Activated CD8-positive, alpha-beta memory T cell treated with anti-CD3 and anti-CD28 coated beads, Interleukin-2, amount 10 ng/mL, durations not matched to agents 7 days and 5 days (primary cell): ENCODE measurements at places on chromosomes 16 and 17.
A peak's percentile ranks its signal among the peaks of the same experiment; 100 is the strongest.

DNA sequence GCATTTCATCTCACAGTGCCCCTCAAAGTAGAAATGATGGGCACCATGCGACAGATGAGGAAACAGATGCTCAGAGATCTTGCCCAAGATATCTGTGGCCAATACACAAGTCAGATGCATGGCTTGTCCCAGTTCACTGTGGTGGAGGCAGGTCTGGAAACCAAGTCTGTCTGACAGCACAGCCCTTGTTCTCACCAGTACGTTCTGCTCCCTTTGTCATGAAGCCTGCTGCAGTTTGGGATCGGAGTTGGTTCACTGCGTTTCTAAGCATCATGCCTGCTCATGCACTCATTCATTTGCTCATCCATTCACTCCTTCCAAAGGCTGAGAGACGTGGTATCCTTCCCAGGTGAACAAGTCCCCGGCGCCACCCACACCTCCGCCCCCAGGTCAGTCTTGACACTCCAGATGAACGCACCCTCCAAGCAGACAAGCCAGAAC, 27.2 kb upstream of the MEAK7 start:
- DNase-seq, result no peak

GRCh38 chr16:54938212-54939028, 7.8 kb downstream of the IRX5 start:
- DNase-seq, result no peak

DNA sequence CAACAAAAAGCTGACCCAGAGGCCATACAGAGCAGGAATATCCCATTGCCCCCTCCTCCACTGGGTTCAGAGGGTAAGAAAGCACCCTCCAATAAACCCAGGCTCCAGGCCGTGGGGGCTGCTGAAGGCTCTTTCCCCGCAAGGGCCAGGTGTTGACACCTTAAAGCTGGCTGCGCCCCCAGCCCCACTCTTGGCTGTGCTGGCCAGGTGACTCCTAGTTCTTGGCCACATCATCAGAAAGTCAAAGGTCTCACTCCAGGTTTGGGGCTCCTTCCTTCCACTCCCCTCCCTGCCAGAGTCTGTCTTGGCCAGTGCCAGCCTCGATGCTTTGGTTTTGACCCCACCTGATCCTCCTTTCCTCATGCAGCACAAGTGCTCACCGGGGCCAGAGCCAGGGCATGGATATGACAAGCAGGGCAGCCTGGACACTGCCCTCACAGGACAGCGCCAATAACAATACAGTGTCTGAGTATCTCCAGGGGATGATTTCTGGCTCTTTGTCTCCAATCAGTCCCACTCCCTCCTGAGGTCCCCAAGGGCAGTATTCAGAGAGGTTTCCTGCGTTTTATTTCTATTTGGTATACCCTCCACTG, 8.2 kb downstream of the SLC46A1 start:
- DNase-seq, result no peak

DNA sequence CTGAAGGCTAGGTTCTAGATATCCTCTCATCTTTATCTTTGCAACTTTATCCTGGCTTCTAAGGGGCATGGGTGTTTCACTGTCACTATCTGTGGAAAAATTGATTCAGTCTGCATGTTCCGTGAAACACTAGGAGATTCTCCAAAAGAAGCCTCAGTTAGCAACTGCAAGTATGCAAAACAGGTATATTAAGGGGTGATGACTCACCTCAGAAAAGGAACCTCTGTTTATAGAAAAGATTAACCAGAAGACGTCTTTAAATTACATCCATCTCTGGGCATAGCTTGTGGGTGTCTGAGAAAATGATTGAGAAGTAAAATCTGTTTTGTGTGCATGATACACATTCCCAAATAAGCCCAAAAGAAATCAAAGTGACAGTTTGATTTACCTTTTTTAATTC, 353.8 kb upstream of the HSBP1 start:
- DNase-seq, result no peak

- no peak for DNase-seq
Observed at GRCh38 chr17:49676276-49676868, 1.5 kb downstream of the SPOP start.

GRCh38 chr17:71941920-71942319, 178.9 kb upstream of the SOX9 start:
- no peak for DNase-seq

DNA sequence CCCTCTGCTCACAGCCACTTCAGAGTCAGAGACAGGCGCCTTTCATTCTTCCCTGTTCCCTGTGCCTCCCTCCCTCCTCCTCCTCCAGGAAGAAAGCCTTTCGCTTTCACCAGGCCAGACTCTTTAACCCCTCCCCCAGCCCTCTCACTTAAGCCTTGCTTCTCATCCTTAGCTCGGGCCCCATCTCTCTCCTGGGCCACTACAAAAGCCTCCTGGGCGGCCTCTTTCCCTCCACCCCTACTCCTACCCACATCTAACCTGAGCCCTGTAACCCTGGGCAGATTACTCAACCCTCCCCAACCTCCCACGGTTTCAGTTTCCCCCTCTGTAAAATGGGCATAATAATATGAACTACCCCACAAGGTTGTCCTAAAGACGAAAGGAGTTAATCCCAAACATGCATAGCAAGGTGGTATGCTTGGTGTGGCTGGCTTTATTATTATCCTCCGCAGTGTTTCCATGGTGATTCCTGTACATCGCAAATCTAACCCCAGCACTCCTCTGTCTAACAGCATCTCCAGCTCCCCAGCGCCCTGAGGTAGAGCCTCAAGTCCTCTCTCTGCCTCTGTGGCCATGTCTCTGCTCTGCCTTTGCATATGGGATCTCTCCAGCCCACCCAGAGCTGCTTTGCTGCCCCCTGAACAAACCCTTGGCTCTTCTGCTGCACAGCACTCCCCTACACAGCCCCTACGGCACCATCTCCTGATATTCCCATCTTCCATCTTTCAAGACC, 17.7 kb downstream of the PIMREG start:
- DNase-seq, result no peak

DNA sequence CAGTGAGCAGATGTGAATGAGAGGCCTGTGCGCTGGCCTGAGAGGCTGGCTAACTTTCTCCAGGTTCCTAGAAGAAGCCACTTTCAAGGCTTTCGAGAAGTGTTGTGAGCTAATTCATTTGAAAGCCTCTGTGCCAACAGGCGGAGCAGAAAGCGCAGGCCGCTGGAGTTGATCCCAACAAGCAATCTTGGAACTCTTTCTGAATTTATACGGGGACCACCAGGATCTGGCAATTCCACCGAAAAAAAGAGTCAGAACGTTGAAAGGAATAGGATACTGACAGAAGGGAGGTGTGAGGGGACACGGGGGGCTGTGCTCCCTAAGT, 71.3 kb upstream of the METRNL start:
- DNase-seq, result no peak

- DNase-seq, result no peak
Observed at GRCh38 chr16:49399594-49400364, 26.2 kb downstream of the C16orf78 start.

GRCh38 chr16:67542464-67542863, 13.8 kb downstream of the RIPOR1 start:
- DNase-seq, result peak; percentile 96

DNA sequence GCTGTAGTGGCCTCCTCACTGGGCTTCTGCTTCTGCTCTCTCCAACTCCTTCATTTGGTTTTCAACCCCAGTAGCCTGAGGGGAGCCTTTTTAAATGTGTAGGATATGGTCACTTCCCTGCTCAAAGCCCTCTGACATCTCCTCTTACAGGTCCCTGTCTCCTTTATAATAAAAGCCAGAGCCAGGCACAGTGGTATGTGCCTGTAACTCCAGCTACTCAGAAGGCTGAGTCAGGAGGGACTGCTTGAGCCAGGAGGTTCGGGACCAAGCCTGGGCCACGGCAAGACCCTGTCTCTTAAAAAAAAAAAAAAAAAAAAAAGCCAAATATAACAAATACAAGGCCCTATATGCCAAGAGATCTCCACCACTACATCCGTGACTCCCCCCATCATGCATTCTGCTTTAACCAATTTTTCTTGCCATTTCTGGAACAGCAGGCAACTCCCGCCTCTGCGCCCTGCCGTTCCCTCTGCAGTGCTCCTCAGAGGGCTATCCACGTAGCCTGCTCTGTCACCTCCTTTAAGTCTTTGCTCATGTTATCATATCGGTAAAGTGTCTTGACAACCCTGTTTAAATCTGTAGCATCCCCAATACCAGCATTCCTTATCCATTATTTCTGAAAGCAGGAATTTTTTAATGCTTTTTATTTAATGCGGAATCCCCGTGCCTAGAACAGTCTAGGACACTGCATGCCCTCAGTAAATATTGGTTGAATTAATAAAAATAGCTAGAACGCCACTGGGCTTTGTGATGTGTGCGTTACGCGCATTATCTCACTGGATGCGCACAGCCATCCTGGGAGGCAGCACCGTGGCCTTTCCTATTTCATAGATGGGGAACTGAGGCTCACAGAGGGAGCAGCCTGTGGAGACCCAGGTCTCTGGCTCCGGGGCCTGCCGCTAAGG, 9.5 kb downstream of the ZNF771 start:
- DNase-seq, result no peak

DNA sequence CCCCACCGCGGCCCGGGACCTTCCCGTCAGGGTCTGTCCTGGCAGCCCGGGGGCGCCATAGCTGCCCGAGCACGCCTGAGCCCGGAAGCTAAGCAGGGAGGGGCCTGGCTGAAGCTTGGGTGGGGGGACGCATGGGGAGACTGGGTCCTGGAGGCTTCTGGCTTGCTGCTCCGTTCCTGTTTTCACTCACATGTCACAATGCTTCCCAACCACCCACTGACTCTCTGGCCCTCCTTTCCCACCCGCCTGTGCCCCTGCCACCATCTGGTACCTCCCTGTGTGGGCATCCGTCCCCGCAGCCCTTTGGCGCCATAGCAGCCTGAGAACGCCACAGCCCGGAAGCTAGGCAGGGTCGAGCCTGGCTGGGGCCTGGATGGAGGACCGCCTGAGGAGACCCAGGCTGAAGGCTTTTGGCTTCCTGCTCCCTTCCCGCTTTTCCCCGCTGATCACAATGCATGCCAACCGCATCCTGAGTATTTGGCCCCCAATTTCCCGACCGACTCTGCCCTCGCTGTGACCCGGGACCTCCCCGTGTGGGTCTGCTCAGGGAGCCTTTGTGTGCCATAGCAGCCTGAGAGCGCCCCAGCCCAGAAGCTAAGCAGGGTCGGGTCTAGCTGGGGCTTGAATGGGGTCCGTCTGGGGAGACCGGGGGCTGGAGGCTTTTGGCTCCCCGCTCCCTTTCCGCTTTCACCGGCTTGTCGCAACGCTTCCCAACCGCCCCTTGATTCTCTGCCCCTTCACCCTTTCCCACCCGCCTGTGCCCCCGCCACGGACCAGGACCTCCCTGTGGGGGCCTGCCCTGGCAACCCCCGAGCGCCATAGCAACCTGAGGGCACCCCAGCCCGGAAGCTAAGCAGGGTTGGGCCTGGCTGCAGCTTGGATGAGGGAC, 2290.1 kb downstream of the TP53TG3F start:
- DNase-seq, result no peak

- no peak for DNase-seq
Observed at GRCh38 chr16:89326721-89327120, 109.2 kb downstream of the ZNF778 start.

DNA sequence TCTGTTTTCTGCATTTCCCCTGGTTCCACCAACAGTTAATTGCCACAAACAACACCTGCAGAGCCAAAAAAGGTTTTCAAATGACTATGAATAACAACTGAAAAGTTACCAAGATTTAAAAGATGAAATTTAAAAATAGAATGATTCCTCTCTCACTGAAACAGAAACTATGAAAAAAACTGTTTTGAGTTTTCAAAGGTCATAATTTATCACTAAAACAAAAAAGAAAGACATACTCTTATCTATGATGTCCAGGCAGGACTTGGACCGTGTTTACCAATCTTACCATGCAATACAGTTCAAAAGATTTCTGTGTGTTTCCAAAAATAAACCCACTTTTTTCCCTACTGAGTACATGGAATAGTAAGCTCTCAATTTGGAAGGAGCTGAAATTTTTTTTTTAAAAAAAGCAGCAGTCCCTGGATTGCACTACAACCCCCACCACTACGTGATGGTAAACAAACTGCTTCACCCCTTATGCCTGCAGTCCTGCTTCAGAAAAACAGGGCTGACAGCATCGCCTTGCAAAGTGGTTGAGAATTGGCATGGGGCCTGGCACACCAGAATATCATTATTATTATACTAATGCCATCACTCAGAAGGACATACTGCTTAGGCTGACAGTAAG, 8.5 kb downstream of the TXNDC11 start:
- no peak for DNase-seq

DNA sequence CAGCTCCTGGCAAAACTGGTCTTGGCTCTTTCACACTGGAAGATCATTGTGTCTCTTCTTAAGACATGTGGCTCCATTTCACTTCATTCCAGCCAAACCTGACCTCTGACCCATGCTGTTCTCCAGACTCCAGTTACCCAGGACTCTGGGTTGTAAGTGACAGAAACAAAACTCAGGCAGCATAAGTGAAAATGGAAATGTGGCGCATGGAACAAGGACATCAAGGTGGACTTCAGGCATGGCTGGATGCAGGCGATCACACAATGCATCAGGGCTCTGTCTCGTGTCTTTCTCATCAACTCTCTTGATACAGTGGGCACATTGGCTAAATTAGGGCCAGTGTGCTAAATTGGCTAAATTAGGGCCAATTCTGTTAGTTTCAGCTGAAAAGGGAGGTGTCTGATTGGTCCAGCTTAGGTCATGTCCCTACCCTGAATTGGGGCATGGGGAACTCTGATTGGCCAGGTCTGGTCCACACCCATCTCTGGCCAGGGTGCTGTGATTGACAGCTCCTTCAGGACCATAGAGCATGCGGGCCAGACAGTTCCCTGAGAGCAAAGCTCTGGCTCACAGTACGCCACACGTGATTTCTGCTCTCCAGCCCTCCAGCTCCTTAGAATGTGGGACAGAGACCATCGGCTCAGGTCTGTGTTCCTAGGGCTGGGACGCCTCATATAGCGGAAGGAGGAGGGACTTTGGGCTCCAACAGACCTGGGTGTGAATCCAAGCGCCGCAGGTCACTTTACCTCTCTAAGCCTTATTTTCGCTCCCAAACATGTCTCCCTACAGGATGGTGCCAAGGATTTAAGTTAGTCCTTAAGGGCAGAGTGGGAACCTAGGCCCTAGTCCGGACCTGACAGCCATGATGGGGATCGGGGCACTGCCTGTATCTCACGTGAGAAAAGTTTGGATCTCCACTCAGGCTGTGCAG, 17.5 kb downstream of the SOCS1 start:
- no peak for DNase-seq

- DNase-seq, result no peak
Observed at GRCh38 chr17:42285346-42286050, 2.8 kb upstream of the STAT5A start.

- no peak for DNase-seq
Observed at GRCh38 chr17:65820811-65821210, 259.4 kb upstream of the AXIN2 start.
